Non-pigmented ciliary epithelial cell (primary cell): ENCODE measurements at places on chromosomes 1 and 21.

DNA sequence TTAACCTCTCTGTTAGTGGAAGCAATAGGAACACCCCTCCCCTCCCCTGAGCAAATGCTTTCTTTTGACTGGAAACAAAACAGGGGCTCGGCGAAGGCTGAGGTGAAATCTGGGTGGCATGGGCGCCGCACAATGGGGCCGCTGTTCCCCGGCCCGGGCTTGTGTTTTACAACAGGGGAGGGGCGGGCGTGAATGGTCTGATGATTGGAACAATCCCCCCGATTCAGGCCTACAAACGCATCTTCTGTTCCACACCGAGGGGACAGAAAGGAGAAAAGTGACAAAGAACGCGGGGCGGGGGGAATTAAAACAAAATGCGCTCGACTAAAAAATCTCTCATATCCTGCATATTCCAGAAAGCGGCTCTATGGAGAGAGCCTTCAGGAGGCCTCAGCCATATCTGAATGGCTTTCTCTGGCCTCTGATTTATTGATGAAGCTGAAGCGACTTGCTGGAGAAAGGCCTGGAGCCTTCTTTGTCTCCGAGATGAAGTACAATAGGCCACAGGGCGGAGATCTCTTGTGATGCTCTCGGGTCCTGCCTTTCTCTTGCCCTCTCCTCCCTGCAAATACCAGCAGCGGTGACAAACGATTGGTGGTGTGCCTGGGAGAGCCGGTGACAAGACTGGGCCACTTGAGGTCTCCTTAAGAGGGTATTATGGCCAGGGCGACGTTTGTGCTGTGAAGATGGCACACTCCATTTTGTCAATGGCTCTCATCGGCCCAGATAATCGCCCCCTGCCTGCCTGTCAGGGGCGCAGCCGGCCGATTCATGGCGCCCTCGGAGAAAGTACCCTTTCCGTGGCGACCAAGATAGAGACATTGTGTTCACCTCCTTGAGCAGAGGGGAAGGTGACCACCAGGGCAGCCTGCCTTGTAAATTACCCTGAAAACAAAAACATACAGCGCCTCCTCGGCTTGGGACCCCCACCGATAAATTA lies 47.1 kb upstream of the OLIG2 start:
- no peak for DNase-seq

GRCh38 chr1:174931214-174931613 lies 68.5 kb upstream of the CACYBP start:
- no peak for DNase-seq

DNA sequence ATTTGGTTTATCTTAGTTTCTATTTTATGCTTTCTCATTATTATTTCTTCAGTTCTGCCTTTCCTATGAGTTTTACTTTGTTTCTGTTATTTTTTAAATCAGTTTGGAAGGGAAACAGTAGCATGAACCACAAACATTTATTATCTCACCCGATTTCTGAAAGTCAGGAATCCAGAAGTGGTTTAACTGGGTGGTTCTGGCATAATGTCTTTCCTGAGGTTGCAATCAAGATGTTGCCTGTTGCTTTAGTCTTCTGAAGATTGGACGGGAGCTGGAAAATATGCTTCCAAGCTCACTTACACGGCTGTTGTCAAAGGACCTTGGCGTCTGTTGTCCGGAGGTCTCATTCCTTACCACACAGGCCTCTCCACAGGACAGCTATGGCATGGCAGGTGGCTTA lies 50.4 kb downstream of the SNRPE start:
- DNase-seq = no peak

GRCh38 chr1:164609089-164609488 lies 50.1 kb downstream of the PBX1 start:
- no peak for DNase-seq

DNA sequence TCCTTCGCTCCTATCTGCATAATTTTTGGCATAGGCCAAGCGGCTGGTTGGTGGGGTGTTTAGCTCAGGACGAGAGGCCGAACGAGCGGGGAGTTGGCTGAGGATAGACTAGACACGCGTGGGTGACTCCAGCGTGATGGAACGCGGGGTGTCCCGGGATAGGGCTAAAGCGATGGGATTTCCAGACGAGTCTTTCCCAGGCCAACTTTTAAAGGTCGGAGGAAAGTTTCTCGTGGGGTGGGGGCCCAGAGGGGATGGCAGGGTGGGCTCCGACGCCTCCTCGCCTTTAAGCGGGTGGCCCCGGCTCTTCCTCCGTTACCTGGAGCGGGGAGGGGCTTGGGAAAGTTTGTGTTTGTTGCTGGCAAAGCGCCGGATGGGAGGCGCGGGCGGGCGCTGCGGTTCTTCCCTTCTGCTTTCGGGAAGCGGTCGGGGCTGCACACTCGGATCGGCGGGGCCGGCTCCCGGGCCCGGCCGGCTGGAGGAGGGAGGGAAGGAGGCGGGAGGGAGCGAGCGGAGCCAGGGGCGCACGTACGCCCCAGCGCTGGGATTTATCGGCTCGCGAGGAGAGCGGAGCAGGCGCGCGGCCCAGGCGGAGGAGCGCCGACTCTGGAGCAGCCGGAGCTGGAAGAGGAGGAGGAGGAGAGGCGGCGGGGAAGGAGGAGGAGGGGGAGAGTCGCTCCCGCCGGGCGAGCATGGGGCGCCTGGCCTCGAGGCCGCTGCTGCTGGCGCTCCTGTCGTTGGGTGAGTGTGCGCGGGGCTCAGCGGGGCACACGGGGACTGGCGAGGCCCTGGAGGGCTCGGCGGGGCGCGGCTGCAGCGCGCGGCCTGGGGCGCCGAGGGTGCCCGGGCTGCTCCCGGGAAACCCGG lies at the start of gene PTGFRN:
PTGFRN (plus strand) TSS at position 405 of the 867 bp plus-strand sequence; CDS start at position 693, 288 bp downstream.
- DNase-seq = no peak

DNA sequence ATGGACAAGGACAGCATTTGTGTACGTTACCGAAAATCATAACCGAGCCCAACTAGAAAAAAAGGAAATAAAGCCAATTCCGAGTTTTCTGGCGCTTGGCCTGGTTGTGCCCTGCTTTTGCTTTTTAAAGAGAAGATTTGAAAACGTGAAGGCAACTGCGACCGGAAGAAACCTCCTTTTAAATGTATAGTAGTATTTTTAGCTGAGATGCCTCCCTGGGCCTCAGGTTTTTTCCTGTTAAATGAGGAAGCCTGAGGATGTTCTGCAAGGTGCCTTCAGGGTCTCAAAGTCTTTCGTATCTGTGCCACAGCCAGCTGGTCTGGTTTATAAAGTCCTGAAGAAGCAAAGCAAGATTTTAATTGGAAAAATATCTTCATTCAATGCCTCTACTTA lies 371 bp upstream of the ODF2L start:
- DNase-seq = no peak
